ENCODE measurements at places on chromosomes 11 and 22.

GRCh38 chr22:35742342-35743100 is 24.8 kb downstream of the APOL5 start:
- no peak for DNase-seq

GRCh38 chr11:113401718-113402117 is 14.1 kb downstream of the ANKK1 start:
- no peak for DNase-seq

- no peak for DNase-seq
Measured at GRCh38 chr11:119506436-119506835, 83.5 kb upstream of the THY1 start.

DNA sequence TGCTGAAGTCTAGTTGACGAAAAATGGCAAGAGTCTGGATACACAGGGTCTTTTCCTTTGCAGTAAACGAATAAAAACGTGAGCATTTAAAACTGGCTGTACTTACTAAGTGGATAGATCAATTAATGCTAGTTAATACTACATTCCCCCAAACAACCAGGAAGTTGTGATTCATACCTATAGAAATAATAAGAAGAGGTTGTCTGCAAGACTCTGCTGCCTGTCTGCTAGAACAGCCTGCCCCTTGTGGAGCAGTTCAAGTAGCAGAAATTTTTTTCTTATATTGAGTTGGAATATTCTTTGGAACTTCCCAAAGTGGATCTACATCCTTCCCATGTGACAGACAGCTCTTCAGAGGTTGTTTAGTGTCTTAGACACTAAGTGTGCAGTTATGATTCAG is 86.8 kb downstream of the TEAD1 start:
- no peak for DNase-seq

- no peak for DNase-seq
Measured at GRCh38 chr22:41920271-41920976, 5.5 kb upstream of the SHISA8 start.
